GM23338 (cell line): ENCODE measurements at places on chromosomes 11 and 22. TPM values are rescaled to one million over a fixed set of nuclear protein-coding genes. Genes with fewer than 3 reads are reported as not detected.
A peak's percentile ranks its signal among the peaks of the same experiment; 100 is the strongest.

DNA sequence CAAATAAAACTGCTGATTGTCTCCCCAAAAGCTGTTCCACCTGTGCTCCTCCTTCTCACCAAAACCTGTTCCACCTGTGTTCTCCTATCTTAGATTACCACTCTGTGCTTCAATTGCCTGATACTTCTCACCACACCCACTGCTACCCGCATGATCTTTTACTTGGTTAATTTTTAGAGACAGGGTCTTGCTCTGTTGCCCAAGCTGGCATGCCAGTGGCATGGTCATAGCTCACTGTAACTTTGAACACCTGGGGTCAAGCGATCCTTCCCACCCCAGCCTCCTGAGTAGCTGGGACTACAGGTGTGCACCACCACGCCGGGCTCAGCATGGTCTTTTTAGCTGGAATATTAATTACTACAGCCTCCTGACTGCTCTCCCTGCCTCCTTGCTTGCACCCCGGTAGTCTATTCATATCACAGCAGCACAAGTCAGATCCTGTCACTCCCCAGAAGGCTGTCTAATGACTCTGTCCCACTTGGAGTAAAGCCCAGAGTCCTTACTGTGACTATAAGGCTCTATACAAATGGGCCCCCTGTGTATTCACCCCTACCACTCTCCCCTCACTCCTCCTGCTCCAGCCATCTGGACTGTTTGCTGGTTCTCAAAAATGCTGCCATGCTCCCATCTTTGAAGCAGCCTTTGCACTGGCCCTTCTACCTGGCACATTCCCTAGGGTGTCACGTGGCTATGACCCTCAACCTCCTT lies 3.5 kb downstream of the C11orf91 start:
- no peaks in the 10 kb centered on the region for H3K36me3 ChIP-seq
- peaks cover 29% of the 10 kb centered on the region for H3K4me1 ChIP-seq
- H3K27me3 ChIP-seq = peaks cover 10% of the 10 kb centered on the region
- no peak overlapping the region for H3K4me3 ChIP-seq
- no peak for DNase-seq
- H3K27ac ChIP-seq = no peak overlapping the region

- H3K27me3 ChIP-seq = no peaks in the 10 kb centered on the region; the same call in 1 of the 2 replicates
- peaks cover 6% of the 10 kb centered on the region; the same call in 1 of the 2 replicates for H3K4me1 ChIP-seq
- no peak for DNase-seq
- no peak overlapping the region for H3K27ac ChIP-seq
- no peaks in the 10 kb centered on the region; the same call in 1 of the 2 replicates for H3K36me3 ChIP-seq
Observed at GRCh38 chr11:13663631-13664071, 4.8 kb upstream of the FAR1 start.

DNA sequence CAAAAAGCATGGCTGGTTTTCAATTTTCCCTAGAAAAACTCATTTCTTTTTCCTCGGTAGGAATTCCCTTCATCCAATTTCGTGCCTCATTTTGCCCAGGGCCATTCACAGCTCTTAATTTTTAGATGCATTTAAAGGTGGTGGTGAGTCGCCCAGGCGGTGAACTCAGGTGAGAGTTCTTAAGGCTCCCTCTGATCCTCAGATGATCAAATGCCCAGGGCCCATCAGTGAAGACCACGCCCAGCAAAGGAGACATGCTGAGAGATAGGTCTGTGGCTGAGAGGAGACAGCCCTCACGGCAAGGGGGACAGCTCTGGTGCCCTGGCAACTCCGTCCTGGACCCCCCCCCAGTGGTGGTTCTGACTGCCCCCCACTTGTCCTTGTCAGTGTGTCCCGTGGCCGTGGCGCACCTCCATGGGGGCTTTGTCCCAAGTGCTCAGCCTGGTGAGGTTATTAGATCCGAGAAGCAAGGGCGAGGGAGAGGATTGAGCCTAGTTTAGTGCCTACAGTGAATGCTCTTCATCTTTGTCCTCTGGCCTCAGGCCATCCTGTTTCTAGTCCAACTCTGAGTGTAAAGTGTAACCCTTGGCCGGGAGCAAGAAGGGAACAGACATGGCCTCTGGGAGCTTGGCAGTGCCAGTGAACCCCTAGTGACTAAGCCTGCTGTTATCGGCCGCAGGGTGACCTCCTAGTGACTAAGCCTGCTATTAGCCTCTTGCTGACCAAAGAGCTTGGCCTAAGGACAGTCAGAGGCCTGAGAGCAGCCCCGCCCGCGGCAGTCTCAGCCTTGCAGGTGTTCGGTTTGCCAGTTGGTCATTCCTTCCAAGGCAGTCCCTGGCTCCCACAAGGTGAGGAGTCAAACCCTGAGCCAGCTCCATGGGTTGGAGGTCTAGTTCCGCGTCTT lies 83.5 kb downstream of the CTTN start:
- no peak overlapping the region for H3K4me3 ChIP-seq
- H3K27me3 ChIP-seq = no peaks in the 10 kb centered on the region
- no peaks in the 10 kb centered on the region for H3K4me1 ChIP-seq
- no peak overlapping the region for H3K27ac ChIP-seq

GRCh38 chr11:794013-794765 lies 3.9 kb downstream of the SLC25A22 start:
- no peak overlapping the region for H3K4me3 ChIP-seq
- peaks cover 22% of the 10 kb centered on the region; the same call in 1 of the 2 replicates for H3K4me1 ChIP-seq
- H3K27ac ChIP-seq = peak overlapping the region; percentile 50; the same call in 1 of the 2 replicates
- H3K27me3 ChIP-seq = no peaks in the 10 kb centered on the region
- DNase-seq = no peak
- no peaks in the 10 kb centered on the region for H3K36me3 ChIP-seq

DNA sequence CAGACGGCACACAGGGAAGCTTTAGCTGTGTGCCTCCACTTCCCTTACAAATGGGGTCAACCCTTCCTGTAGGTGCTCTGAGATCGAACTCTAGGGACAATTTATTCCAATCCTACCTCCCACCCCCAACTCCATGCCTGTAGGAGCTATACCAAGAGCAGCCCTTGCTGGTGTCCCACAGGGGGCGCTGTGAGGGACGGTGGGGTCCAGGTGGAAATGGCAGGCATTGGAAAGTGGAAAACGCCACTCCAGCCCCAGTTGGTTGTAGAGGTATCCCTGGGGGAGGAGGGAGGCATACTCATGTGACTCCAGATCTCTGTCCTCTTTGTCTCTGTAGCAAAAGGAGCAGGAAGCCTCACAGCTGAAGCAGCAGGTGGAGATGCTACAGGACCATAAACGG lies 161.3 kb downstream of the MYO18B start:
- no peaks in the 10 kb centered on the region; the same call in none of the 2 replicates for H3K4me1 ChIP-seq
- peak; percentile 85 for DNase-seq
- no peak overlapping the region for H3K27ac ChIP-seq
- no peaks in the 10 kb centered on the region for H3K36me3 ChIP-seq

DNA sequence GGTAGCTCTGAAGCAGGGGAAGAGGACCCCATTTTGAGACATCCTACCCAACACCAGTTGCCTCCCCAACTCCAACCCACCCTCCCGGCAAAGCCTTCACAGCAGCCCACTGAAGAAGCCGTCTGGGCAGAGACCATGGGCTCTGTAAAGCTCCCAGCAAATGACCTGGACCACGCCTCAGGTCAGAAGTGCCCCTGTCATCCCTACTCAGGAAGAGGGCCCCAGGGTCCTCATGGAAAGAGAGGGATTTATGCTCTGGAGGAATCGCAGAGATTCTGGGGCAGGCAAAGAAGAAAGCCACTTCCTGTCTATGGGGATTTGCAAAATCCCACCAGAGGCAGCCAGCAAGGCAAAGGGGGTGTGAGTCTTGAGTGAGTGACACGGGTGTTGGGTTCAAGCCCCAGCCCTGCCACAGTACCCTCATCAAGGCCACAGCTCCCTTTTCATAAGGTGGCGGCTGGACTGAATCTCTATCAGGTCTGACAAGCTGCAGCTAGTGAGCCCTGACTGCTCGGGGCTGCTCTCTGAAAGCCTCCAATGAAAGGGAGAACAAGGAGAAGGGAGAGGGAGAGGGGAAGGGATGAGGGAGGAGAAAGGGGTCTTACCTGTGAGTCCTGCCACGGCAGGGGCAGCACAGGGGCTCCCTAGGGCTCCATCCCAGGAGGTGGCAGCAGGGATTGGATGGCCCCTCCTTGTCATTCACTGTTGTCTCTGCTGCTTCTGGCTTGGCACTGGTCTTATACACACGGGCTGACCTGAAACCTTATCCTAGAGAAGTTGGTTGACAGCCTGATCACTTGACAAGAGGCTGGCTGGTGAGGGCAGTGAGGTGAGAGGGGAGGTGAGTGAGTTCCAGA lies at the start of gene UCP3:
TSS of gene UCP3 (minus strand) at position 713 of the 857 bp plus-strand sequence. CDS start 2,043 bp downstream, outside the sequence.
- H3K4me3 ChIP-seq = no peak within 1 kb of the TSS
- H3K4me1 ChIP-seq = 0 out of 2 replicates have a peak, but pooled peaks cover 5% of the 10 kb centered on the region
- DNase-seq = no peak
- H3K27me3 ChIP-seq = no peaks in the 10 kb centered on the region

DNA sequence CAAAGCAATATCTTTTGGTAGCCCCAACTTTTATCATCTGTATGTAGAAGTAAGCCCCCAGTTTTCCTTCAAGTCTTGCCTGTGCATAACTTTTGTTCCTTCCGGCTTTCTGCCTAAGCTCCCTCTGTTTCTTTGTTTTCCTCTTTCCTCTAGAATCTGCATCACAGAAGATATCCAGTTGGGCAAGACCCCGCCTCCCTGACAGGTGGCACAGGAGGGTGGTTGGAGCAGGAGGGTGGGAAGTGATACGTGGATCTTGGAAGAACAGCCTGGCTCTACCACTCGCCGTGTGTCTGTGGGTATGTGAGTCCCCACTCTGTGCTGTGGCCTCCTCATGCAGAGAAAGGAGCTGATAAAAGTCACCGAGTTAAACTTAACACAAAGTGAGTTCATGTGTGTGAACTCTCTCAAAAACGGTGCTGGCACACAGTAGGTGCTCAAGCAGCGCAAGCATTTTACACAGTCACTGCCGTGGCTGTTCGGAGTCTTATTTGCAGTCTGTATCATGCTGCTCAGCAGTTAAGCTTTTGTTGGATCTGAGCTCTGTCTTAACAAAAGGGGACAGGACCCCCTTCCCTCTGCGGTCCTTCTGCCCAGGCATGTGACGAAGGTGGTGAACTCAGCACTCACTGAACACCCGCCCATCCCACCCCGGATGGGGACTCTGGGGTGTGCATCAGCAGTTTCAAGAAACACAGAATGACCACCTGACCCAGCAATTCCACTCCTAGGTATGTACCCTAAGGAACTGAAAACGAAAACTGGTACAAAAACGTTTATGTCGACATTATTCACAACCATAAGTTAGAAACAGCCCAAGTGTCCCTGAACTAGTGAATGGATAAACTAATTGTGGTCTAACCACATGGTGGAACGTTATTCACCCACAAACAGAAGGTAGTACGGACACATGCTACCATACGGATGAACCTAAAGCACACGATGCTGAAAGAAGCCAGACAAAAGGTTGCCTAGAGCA lies 249.1 kb downstream of the CTTN start:
- no peaks in the 10 kb centered on the region for H3K27me3 ChIP-seq
- peak overlapping the region; percentile 25; the same call in 1 of the 2 replicates for H3K4me3 ChIP-seq
- no peaks in the 10 kb centered on the region for H3K36me3 ChIP-seq

DNA sequence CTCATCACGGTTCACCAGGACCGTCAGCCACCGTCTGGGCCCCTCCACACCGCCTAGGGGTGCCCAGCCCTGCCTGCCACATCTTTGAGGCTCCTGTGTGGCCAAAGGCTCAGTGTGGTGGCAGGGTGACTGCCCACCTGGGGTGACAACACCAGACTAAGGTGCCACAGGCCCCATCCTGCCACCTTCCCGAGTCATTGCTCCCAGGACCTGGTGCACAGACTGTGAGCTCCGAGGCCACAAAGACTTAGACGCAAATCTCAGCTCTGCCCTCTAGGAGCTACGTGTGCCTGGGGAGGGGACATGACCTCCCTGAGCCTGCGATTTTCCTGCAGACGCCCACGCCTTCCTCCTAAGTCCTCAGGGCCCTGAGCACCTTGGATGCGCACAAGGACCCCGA lies 36.5 kb downstream of the KIAA0930 start:
- no peaks in the 10 kb centered on the region for H3K4me1 ChIP-seq
- no peak overlapping the region for H3K4me3 ChIP-seq
- no peak for DNase-seq
- H3K36me3 ChIP-seq = no peaks in the 10 kb centered on the region; the same call in 1 of the 2 replicates
- no peaks in the 10 kb centered on the region for H3K27me3 ChIP-seq

GRCh38 chr11:125457814-125458343 lies 38.2 kb downstream of the FEZ1 start:
- DNase-seq = peak; percentile 16
- H3K4me1 ChIP-seq = no peaks in the 10 kb centered on the region
- peak overlapping the region; percentile 51; the same call in 1 of the 2 replicates for H3K27ac ChIP-seq
- H3K4me3 ChIP-seq = no peak overlapping the region
- no peaks in the 10 kb centered on the region for H3K36me3 ChIP-seq
- no peaks in the 10 kb centered on the region for H3K27me3 ChIP-seq

- no peak for DNase-seq
- no peaks in the 10 kb centered on the region for H3K4me1 ChIP-seq
- H3K27me3 ChIP-seq = no peaks in the 10 kb centered on the region
- no peak overlapping the region for H3K27ac ChIP-seq
- H3K4me3 ChIP-seq = no peak overlapping the region
Observed at GRCh38 chr11:17608821-17609220, 61.8 kb downstream of the OTOG start.

GRCh38 chr11:115347106-115347505 lies 157.1 kb downstream of the CADM1 start:
- H3K4me3 ChIP-seq = no peak overlapping the region
- no peaks in the 10 kb centered on the region for H3K27me3 ChIP-seq
- no peaks in the 10 kb centered on the region for H3K4me1 ChIP-seq
- no peaks in the 10 kb centered on the region for H3K36me3 ChIP-seq

DNA sequence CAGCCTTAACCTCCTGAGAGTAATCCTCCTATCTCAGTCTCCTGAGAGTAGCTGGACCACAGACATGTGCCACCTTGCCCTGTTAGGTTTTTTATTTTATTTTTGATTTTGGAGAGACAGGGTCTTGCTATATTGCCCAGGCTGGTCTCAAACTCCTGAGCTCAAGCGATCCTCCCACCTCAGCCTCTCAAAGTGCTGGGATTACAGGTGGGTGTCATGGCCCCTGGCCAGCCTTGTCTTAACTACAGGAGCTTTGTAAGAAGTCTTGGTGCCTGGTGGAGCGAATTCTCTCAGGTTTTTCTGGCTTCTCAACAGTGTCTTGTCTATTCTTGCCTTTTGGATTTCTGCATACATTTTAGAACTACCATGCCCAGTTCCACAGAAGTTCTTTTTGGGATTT lies 546.4 kb downstream of the TBC1D22A start:
- no peak overlapping the region for H3K4me3 ChIP-seq
- DNase-seq = no peak
- H3K36me3 ChIP-seq = no peaks in the 10 kb centered on the region; the same call in 1 of the 2 replicates
- H3K27ac ChIP-seq = no peak overlapping the region
- H3K4me1 ChIP-seq = no peaks in the 10 kb centered on the region
- H3K27me3 ChIP-seq = no peaks in the 10 kb centered on the region

- no peaks in the 10 kb centered on the region for H3K27me3 ChIP-seq
- H3K4me3 ChIP-seq = no peak overlapping the region
- H3K27ac ChIP-seq = no peak overlapping the region
- no peaks in the 10 kb centered on the region for H3K36me3 ChIP-seq
- no peaks in the 10 kb centered on the region for H3K4me1 ChIP-seq
Observed at GRCh38 chr11:90809581-90809980, 586.7 kb upstream of the CHORDC1 start.

- DNase-seq = no peak
- no peak overlapping the region for H3K4me3 ChIP-seq
- peaks cover 7% of the 10 kb centered on the region; the same call in 1 of the 2 replicates for H3K4me1 ChIP-seq
Observed at GRCh38 chr11:96038046-96038445, 114.1 kb upstream of the MTMR2 start.

OPCML gene
- total RNA-seq = 2.4 and 4.4 TPM in 2 replicates

FAM180B gene
- not detected in 2 replicates for total RNA-seq

MFNG gene
- total RNA-seq = 1.9 and 3.8 TPM in 2 replicates

FGF19 gene
- total RNA-seq = 27.4 and 36.1 TPM in 2 replicates

TUBA8 gene
- 0.31 TPM in 1 of 2 replicates, not detected in the other for total RNA-seq

GAS2 gene
- total RNA-seq = 5.0 and 6.7 TPM in 2 replicates
